ENCODE measurements at places on chromosomes 5 and 9. TPM values are rescaled to one million over a fixed set of nuclear protein-coding genes. Genes with fewer than 3 reads are reported as not detected.

Gene TICAM2
- total RNA-seq = 1.6 TPM

Gene LCP2
- not detected for total RNA-seq

Gene AFAP1L1
- 17.1 TPM for total RNA-seq

Gene ASTN2
- total RNA-seq = 2.7 TPM

Gene SUB1
- 269 TPM for total RNA-seq

Gene KLF4
- 84.7 TPM for total RNA-seq

Gene PFN3
- not detected for total RNA-seq

Gene PPIC
- total RNA-seq = 41.5 TPM

Gene OR13C5
- total RNA-seq = not detected

Gene HTR1A
- not detected for total RNA-seq

Gene PAX5
- total RNA-seq = not detected

Gene LCN2
- 0.23 TPM for total RNA-seq

Gene ARID3C
- 0.35 TPM for total RNA-seq

Gene CDK7
- total RNA-seq = 34.7 TPM

Gene OBP2B
- total RNA-seq = not detected

Gene FBN2
- 523 TPM for total RNA-seq

Gene DBH
- total RNA-seq = not detected

Gene ROPN1L
- total RNA-seq = 0.09 TPM

Gene REEP2
- total RNA-seq = 4.8 TPM

Gene OLFM1
- 10.1 TPM for total RNA-seq

Gene TXN
- total RNA-seq = 256 TPM

Gene RNF180
- total RNA-seq = 3.8 TPM

Gene NMUR2
- not detected for total RNA-seq

Gene AGXT2
- not detected for total RNA-seq

Gene KIF27
- total RNA-seq = 4.9 TPM

Gene PNPLA7
- 0.23 TPM for total RNA-seq

Gene IPO11
- total RNA-seq = 10.0 TPM

Gene SOWAHA
- total RNA-seq = not detected

Gene TMEM215
- total RNA-seq = not detected

Gene SEC61B
- total RNA-seq = 96.7 TPM

Gene FCN2
- not detected for total RNA-seq

All from pericardium fibroblast (primary cell).